Right renal cortex interstitium (tissue), 3 donors: ENCODE measurements at places on chromosomes 3 and 15.
A peak's percentile ranks its signal among the peaks of the same experiment; 100 is the strongest.

GRCh38 chr3:147653367-147653923 is 244.3 kb downstream of the ZIC1 start:
- no peak for DNase-seq

- no peak for DNase-seq
Measured at GRCh38 chr3:129505341-129505740, 23.1 kb upstream of the RHO start.

DNA sequence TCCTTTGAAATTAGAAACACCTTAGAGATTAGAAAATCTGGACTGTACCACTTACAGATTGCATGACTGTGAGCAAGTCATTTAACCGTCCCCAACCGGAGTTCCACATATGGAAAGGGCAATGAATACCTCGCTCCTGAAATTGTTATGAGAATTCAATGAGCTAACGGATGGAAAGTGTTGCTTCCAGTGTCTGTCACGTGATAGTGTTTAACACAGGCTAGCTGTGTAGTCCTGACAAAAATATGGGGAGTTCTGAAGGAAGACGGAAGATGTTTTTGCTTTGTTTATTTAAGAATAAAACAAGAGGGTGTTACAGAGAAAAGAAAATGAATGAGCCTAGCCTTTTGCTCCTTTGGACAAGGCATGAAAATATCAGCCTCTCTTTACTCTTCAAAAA is 150.7 kb upstream of the SEMA6D start:
- no peak for DNase-seq

DNA sequence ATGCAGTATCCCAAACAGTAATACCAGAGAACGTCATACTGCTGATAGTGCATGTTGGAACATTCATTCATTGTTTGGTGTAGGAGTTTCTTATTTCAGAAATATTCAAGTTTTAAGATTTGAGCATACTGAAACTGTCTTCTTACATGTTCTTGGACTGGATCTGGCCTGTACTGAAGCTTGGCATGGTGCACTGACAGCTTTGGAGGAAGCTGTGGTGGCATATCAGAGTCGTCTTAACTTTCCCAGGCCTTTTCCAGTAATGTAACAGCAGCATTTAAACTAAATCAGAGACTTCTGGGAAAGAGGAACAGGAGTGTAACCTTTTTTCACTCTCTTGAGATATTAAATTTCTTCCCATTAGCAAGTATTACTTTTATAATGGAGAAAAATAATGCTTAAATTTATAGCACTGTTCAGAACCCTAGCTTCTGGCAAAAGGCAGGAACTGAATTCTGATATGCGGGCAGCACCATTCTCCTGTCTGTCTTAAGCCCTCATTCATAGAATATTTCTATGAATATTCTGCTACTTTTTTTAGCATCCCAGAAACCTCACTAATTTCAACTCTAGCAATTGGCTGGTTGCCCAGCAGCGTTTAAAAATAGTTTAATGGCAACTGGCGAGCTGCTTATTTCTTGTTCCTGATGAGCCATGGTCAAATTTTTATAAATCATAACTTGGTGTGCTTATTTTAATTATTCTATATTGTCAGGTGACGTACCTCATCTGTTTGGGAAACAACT is 31.1 kb downstream of the DNAJC13 start:
- DNase-seq: no peak

DNA sequence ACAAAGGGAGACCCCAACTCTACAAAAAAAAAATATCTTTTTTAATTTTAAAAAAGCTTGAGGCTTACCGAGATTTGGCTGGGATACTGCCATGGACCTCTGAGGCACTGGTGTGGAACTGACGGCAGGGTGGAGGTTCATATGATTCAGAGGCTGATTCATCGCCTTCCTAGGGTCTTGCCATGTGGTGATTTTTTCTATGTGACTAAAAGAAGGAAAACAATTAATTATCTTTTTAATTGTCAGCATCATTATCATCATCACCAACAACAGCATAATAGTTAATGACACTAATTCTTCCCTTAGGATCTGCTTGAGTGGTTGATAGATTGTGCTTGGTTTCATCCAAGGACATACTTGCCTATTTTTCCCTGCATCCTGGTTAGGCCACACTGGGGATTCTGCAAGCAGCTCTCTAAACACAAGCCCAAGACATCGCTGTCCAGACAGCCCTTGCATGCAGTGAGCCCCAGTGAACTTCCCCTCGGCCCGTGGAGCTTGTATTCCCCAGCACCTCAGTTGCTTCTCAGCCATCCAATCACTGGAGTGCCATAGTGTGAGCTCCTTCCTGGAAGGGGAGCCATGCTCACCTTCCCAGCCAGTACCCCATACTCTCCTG is 84.9 kb downstream of the WWTR1 start:
- no peak for DNase-seq

DNA sequence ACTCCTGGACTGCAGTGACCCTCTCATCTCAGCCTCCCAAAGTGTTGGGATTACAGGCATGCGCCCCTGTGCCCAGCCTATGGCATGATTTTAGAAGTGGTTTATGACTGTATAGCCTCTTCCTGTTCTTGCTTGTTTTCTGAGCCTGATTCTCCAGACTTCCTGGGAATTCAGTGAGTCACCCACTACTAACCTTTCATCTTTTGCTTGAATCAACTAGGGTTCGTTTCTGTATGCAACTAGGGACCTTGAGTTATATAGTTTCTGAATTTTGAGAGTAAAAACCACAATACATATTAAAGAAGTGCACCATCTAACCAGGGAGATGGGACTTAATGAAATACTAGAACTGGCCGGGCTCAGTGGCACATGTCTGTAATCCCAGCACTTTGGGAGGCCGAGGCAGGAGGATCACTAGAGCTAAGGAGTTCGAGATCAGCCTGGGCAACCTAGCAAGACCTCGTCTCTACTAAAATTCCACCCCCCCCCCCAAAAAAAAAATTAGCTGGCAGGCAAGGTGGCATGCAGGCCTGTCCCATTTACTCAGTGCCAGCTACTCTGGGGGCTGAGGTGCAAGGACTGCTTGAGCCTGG is 76.0 kb downstream of the ZNF609 start:
- no peak for DNase-seq

DNA sequence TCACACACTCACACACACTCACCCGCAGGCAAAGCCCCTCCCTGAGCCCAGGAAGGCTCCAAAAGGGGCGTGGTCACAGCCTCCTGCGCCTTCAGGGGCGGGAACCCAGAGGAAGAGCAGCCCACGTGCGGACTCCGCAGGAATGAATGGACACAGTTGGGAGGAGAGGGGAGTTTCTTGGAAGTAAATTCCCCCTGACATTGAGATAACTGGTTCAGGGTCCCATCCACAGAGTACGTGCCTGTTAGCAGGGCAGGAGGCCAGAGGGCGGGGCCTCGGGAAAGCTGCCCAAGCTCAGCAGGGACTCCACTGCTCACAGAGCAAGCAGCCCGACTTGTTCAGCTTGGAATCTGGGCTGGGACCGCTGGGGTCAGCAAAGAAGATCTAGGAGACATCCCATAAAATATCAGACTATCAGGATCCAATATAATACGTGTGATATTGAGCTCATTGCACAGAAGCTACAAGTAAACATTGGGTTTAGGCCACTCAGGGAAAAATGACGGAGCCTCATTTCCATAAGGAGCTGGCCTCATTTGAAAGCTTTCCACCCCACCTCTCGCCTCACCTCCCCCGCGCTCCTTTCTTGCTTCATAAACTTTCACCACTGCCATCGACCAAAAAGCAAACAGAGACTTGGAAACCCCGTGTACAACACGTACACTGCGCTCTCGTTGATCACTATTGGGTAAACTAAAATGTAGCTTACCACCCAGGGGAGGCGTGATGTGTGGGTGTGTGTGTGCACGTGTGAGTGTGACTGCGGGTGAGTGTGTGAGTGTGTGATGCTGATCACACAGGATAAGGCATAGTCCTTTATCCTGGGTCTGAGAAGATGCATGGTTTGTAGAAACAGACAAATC is 36.0 kb downstream of the TM2D3 start:
- peak; percentile 39 for DNase-seq

- no peak for DNase-seq
Measured at GRCh38 chr3:177358091-177358976, 161.1 kb upstream of the TBL1XR1 start.
